ENCODE measurements at places on chromosomes 6 and 20.

DNA sequence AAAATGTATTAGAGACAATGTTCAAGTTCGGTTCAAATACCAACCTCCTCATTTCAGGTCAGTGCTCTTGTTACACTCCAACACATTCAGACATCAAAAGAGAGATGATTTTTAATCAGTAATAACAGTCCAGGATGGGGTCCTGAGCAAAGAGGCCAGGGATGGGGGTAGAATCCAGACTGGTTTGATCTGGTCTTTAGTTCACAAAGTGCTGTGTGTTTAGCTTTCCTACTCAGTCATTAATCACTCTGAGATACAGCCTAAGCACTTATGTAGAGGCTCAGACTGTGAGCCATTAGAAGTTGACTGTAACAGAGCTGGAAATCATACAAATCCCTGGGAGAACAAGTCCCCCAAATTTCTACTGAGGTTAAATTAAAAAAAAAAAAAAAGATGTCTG, 241.6 kb downstream of the PTPRK start:
- DNase-seq, result no peak

GRCh38 chr6:166244353-166245045, 63.7 kb downstream of the PRR18 start:
- DNase-seq, result no peak

- no peak for DNase-seq
Observed at GRCh38 chr6:149698175-149698574, 19.7 kb downstream of the LATS1 start.

GRCh38 chr20:32158943-32159660, 48.4 kb downstream of the PLAGL2 start:
- no peak for DNase-seq

- DNase-seq, result no peak
Observed at GRCh38 chr20:15236812-15237211, 899.4 kb upstream of the FLRT3 start.

- no peak for DNase-seq
Observed at GRCh38 chr20:40766790-40767614, 78.0 kb upstream of the MAFB start.

DNA sequence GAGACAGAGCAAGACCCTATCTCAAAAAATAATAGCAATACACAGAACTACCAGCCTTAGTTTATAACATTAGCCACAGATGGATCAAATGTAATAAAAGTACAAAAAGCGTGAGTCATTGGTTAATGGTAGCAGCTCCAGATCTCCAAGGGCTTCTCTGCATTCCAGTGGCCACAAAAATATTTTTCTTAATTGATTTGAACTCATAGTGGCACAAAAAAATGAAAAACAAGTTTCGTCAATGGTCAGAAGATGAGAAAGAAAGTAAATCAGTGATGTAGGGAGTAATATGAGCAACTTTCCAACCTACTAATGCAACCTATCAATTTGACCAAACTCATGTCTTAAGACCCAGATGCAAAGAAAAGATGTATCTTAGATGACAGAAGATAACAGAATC, 79.6 kb downstream of the CEP57L1 start:
- DNase-seq, result no peak

DNA sequence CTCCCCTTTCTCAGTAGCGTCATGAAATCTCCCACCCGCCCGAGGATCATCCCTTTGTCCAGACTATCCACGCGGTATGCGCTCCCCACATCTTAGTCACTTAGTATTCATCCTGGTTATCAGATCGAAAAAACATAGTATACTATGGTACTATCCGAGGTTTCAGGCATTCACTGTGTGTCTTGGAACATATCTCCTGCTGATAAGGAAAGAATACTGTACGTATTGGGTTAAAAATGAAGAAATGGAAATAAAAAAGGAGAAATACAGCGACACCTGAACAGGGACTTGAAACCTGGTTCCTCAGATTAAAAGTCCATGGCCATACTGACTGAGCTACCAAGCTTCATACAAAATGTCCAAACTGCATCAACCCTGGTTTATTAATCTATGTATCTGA, 14.0 kb downstream of the HMGN4 start:
- DNase-seq, result no peak

DNA sequence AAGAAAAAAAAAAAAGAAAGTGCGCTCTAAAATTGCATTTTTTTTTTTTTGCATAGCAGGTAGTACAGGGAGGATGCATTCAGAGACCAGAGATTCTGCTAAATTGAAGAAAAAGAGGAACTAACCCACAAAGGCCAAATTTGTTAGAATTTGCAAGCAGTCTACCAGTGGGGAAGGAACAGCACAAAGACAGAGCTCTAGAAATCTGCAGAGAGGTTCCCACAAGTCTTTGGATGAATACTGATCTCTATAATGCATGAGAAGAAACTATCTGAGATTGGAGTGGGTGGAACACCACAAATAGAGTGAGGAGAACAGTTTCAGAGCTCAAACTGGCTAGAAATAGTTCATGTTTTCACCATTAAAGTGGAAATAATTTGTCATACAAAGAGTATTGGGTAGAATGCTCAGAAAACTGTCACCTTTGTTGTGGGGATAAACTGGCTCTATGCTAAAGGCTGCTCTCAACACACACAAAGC, 79.6 kb upstream of the AHI1 start:
- no peak for DNase-seq

DNA sequence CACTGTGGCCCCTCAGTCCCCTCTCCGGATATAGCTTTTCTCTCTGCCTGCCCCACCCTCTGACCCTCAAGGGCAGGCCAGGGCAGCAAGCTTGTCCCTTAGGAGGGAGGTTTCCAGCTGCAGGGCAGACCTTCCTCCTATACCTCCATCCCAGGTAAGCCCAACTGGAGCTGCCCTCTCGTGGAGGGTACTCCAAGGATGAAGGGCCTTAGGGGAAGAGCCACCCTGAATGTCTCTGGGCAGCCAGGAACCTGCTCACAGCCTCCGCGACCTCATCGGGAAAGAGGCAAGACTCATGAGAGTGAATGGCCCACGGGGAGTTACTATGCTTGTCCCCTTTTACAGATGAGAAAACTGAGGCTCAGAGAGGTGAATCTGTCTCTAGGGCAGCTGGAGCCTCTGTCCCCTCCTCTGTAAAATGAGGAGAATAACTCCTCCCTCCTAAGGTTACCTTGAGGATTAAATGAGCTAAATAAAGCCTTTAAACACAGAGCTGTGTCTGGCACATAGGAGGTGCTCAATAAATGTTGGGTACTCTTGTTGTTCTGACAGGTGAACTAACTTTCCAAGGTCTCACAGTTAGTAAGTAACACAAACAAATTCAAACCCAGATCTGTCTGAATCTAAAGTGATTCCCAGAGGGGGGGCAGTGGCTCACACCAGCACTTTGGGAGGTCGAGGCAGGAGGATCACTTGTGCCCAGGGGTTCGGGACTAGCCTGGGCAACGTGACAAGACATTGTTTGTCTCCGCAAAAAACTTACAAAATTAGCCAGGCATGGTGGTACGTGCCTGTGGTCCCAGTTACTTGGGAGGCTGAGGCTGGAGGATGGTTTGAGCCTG, 12.1 kb downstream of the SRXN1 start:
- DNase-seq, result no peak

Data from Right ventricle myocardium superior (tissue), 1 donor.